Kidney glomerular epithelial cell (primary cell): ENCODE measurements at places on chromosomes 11 and 22.

DNA sequence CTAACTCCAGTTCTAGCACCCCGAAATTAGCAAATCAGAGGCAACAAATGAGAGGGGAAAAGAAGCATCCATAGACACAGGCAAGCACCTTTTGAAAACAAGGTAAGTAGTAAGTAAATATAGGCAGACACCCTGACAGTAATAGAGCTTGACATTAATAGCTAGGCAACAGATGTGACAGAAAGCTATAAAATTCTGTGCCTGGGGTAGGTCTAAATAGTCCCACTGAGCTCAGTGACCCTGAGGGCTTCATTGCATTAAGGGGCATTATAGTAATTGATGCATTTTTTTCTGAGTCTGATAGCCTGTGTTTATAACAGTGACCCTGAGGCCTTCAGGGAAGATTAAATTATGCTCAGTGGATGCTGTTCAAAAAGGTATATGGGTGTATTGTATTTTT lies 197.1 kb downstream of the HIPK3 start:
- no peak for DNase-seq

DNA sequence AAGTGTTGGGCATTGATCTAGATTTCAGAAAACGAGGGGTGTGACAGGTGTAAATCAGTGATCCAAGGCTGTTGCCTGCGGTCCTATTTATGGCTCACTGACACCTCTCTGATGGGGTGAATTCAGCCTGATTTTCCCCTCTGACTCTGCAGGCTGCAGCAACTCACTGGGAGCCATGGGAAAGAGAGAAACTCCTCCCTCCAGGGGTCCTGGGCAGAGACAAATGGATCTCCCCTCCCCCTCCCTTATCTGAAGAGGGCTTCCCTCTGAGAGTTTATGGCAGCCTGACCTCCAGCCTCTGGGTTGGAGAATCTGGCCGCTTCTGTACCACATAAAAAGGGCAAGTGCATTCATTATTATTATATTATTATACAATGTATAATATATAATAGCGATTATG lies 1.8 kb upstream of the PKNOX2 start:
- DNase-seq: no peak

DNA sequence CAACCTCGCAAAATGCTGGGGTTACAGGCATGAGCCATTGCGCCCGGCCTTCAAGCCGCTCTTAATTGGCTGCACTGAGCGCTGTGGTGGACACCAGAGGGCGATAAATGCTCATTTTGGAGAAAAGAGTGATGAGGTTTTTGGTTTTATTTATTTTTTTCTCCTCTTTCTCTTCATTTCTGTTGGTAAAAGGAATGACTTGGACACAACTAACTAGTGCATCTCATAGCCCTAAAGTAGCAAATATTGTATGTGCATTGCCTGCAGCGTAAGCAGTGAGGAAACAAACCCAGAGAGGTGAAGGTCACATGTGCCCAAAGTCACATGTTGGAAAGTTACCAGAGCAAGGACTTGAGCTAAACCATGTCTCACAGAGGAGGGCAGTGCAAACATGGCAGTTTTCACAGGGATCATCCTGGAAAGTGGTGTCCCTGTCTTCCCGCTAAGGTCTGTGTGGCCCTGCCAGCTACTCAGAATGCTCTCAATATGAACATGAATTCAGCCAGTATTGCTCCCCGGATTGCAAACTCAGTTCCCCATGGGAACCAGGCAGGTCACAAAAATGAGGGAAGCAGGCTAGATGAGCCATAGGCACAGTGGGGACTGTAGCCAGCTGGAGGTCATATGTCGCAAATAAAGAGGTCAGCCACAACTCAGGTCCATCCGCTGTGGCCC lies 8.6 kb upstream of the CD82 start:
- peak; percentile 42 for DNase-seq

- no peak for DNase-seq
Observed at GRCh38 chr22:45994491-45995404, 17.8 kb upstream of the WNT7B start.

- DNase-seq: no peak
Observed at GRCh38 chr11:34792814-34793258, 123.3 kb downstream of the APIP start.

DNA sequence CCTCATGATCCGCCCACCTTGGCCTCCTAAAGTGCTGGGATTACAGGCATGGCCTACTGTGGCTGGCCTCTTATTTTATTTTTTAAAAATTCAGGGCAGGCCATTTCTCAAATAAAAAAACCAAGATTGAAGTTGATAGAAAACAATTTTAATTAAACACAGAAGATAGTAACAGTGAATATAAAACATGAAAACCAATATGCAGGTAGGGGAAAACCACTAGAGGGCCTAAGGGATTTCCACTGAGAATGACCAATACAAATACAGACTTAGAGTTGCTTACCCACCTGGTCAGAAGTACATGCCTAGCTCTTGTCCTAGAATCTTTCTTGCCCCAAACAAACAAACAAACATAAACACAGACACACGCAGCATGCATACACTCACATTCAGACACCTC lies 1.7 kb upstream of the RTCB start:
- peak; percentile 45 for DNase-seq

DNA sequence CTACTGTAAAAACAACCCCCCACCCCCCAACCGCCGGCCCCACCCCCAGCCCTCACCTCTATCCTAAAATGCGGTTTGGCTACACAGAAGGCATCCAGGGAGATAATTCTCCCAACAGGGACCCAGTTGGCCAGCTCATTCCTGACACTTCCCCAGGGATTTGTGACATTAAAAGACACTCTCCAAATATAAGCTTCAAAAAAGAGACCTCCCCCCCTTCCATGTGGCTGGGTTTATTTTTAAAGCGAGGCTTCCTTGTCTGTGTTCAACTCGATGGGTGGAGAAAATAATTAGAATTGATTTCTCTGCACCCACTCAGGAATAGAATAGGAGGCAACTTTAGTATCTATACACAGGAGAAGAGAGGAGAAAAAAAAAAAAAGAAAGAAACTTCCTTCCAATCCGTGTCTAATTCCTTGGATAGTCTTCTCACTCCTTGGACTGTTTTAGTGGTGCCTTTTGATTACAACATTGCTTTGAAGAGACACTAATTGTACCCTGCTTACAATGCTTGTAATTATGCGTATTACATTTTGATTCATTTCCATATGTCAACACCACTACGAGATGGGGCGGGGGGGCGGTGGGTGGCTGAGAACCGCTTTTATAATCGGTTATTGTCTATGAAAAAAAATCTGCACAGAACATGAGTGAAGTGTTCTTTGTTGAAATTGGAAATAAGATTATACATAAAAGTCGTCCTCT lies 500.4 kb downstream of the MIAT start:
- DNase-seq: no peak

DNA sequence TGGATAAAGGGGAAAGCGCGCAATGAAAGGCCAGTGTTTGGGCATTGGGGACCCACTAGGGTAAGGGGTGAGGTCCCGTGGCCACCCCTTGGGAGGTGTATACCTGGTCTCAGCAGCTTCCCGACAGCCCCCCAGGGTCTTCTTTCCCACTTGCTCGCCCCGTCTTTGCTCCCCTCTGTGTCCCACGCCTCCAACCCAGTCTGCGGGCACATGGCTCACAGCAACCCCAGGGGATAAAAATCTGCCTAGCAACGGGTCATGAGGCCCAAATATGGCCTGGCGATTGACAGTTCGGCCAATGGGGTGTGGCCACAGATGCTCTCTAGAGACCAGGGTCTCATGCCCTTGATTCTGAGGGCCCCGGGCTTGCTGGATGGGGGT lies 41.6 kb downstream of the AHNAK start:
- no peak for DNase-seq

DNA sequence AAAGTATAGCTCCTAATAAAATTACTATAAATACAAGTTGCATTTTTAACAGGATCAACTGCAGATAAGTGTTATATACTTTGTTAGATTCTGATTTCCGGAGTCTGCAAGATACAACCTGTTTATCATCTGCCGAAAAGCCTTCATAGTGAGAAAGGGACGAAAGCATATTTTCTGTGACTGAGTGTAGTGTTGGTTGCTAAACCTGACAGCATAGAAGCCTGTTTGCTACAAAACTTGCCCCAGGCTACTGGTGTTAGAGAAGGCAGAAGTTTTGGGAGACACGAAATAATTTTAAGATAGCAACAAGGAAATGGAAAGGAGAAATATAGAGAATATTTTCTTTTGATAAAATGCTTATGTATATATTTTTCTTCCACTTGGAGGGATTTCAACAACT lies 243.5 kb upstream of the NARS2 start:
- DNase-seq: no peak

GRCh38 chr22:49448526-49448925 lies 379.1 kb downstream of the BRD1 start:
- DNase-seq: no peak

DNA sequence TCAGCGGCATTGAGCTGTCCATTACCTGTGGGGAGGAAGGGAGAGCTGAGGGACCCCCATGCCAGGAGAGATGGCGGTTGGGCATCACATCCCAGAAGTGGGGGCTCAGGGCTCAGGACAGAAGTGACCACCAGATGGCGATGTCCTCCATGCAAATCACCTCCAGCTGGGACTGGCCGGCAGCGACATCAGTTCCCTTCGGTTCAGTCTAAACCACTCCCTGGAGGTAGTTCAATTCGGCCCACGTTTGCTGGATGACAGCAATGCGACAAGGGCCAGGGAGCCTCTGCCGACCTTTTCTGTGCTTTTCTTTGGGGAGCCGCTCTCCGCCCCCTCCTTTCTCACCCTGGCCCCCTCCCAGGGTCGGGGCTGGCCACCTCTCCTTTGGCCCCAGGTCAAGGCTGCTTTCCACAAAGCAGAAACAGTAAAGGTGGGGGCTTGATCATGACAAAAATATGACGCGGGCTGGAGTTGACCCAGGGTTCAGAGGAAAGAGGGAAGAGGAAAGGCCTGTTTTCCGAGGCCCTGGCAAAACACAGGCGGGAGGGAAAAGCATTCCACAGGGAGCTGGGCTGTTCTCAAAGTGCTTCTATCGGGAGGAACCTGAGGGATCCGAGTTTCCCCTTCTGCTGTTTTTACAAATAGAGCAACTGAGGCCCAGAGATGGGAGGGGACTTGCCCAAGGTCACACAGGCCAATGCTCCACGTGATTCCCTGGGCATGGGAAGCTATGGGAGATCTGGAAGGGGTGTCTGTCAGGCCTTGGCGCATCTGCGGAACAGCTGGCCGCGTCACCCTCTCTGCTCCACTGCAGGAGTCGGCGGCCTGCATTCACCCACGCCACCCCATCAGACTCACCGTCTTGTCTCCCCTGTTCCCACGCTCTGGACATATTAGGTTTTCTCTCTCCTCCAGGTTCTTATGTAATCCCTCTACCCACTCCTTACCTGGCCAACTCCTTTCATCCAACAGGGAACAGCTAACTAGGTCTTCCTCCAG lies 54.7 kb downstream of the FBXO7 start:
- DNase-seq: peak; percentile 23

DNA sequence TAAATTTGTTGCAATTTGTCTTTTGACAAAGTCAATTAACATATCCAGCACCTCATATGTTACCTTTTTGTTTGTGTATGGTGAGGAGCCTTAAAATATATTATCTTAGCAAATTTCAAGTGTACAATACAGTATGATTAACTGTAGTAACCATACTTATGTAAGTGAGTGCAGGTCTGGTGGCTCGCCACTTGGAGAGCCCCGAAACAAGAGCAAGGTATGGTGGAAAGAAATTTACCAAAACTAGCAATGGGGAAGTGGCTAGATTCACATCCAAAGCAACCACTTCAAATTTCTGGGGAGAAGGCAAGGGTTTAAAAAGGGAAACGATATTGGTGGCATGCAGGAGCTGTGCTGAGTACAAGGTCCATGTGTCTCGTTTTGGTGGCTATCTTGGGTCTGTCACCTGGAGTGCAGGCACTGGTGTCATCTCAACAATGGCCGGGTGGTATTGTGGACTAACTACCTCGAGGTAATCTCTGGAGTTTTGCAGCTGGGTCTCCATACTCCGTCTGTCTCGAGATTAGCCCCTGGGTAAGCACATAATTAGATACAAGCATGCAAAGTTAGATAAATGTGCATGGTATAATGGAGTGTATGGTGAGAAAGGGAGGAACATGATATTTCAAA lies 8.2 kb upstream of the FNBP4 start:
- no peak for DNase-seq

GRCh38 chr11:48104568-48104924 lies 112.1 kb upstream of the OR4B1 start:
- no peak for DNase-seq

- no peak for DNase-seq
Observed at GRCh38 chr22:35802885-35803284, 85.2 kb downstream of the APOL5 start.

- DNase-seq: peak; percentile 71
Observed at GRCh38 chr11:128208329-128209137, 378.8 kb downstream of the ETS1 start.

DNA sequence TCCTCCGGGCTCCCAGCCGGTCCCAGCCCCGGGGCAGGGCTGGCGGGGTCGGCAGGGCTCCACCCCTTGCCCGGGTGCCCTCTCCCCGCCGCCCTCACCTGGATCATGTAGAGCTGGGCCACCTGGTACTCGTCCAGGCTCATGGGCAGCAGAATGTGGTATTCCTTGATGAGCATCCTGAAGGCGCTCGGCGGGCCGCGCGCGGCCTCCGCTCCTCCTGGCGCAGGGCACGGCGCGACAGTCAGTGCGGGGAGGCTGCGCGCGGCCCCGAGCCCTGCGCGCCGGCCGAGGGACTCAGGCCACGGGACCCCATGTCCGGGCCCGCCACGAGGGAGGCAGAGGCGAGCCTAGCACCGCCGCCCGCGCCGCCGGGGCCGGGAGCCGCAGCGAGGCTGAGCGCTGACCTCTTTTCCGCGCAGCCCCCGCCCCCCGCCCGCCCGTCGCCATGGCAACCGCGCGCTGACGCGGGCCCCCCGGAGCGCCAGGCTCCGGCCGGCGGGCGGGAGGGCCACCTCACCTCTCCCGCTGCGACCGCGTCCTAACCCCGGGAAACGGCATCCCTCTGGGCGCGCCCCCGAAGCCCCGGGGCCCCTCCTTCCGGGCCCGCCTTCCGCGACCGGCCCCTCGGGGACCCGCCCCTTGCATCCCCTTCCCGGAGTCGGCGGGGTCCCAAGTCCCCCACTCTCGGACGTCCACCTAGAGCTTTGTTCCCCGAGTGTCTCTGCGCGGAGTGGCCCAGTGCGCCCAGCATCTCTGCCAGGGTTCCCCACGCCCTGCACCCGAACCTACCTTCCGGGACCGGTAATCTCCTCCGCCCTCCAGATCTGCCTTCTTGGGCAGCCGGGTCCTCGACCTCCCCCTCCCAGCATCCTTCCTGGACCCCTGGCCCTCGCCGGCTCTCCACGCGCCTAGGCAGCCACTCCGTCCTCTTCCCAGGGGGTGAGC lies 886 bp downstream of the PITPNM1 start:
- DNase-seq: no peak

DNA sequence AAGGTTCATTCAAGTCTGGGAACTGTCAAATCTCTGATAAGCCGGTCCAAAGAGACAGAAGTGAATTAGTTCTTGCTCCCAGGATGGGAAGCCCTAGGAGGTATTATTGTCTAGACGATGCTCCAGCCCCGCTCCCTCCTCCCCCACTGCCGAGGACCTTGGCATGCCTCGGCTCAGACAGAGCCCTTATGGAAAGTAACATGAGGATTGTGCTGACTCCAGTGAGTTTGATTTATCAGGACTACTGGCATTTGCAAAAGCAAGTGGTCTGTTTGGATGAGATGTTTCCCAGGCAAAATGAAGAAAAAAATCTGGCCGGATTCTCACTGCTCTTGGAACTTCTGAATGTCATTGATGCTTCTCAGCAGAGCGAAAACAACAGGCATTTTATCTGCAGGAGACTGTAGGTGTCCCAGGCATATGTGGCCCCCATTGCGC lies 341.0 kb downstream of the ETS1 start:
- DNase-seq: no peak

GRCh38 chr11:113363996-113364641 lies 23.5 kb upstream of the ANKK1 start:
- no peak for DNase-seq
